ENCODE measurements at places on chromosomes 6 and 20. TPM values are rescaled to one million over a fixed set of nuclear protein-coding genes. Genes with fewer than 3 reads are reported as not detected.

TRAPPC3L gene
- total RNA-seq: not detected

PPDPF gene
- total RNA-seq: 305 TPM

UTRN gene
- total RNA-seq: 275 TPM

C6orf15 gene
- total RNA-seq: not detected

Measured in lower lobe of right lung (tissue), 2 donors.